KBM-7 (cell line): ENCODE measurements at places on chromosomes 3 and 15.

DNA sequence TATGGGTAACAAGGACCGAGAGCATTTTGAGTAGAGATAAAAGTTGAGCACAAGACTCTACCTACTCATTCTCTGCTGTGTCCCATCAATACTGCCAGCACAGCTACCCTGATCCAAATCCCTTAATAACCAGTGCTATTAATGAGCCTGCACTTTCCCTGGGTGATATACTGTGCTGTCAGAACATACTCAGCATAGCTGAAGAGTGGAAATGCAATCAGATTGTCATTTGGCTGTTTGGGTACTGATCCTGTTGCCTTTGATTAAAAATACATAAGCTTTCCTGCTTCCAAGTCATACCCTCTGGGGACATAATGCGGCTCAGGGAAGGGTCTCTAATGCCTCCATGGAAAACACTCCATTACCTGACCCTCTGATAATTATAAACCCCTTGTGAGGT is 917.5 kb downstream of the SQOR start:
- DNase-seq = no peak

- DNase-seq = no peak
Measured at GRCh38 chr3:21673393-21673792, 77.6 kb downstream of the ZNF385D start.

GRCh38 chr3:113136071-113136470 is 75.3 kb upstream of the BOC start:
- peak; percentile 34 for DNase-seq

DNA sequence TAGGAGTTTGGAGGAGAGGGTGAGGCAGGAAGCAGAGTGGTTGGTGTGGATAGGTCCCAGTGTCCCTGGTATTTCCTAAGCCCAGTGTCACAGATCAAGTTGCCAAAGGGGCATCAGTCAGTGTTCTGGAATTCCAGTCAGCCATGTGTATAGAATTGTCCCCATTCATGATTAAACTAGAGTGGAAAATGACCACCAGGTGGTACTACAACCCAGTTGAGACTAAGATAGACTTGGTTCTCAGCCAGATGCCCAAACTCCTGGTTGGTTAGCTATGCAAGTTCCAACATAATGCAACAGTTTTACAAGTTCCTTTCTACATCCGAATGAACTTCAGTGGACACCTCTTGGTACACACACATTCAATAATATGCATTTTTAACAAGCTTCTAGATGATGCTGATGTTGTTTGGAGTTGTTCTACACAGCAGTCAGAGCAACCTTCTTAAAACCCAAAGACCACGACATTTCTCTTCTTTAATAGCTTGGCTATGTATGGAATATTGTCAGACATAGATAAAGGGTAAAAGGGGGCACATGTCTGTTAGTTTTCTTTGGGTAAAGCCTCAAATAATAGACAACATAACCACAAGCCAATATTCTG is 8.4 kb upstream of the ATR start:
- peak; percentile 76 for DNase-seq

GRCh38 chr15:77634266-77634962 is 1.7 kb upstream of the LINGO1 start:
- DNase-seq = peak; percentile 87

GRCh38 chr15:70435872-70436271 is 327.5 kb downstream of the UACA start:
- DNase-seq = no peak

DNA sequence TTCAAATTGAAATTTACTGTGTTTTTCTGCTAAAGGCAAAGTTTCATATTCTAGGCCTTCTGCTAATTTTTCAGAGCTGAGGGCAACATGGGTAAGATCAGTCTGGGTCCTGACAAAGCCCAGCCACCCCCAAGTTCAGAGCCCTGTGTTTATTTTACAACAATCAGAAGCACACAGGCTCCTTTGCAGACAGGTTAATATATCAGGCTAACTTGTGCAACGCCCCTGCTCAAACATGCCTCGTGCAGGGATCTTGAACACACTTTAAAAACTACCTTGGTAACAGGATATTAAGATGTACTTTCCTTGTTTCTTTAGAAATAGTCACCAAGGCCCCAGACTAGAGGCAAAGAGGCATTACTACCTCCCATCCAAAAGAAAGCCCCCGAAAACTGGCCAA is 64.0 kb downstream of the POLR2M start:
- DNase-seq = no peak

DNA sequence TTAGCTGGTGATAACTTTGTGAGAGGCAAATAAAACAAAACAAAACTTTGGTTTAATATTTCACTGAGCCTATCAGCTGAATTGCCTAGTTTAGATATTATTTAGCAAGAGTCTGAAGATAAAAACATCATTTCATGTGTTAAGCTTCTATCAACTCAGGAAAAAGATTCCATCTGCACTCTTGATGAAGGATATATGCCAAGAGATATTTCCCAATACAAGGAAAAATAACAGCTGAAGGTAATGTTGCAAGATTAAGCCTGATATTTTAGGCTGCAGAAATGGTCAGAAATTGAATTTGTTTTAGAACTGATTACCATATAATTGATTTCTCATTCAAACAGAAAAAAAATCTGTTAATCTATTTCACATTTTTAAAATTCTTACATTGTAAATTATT is 77.2 kb upstream of the SLITRK3 start:
- DNase-seq = no peak

DNA sequence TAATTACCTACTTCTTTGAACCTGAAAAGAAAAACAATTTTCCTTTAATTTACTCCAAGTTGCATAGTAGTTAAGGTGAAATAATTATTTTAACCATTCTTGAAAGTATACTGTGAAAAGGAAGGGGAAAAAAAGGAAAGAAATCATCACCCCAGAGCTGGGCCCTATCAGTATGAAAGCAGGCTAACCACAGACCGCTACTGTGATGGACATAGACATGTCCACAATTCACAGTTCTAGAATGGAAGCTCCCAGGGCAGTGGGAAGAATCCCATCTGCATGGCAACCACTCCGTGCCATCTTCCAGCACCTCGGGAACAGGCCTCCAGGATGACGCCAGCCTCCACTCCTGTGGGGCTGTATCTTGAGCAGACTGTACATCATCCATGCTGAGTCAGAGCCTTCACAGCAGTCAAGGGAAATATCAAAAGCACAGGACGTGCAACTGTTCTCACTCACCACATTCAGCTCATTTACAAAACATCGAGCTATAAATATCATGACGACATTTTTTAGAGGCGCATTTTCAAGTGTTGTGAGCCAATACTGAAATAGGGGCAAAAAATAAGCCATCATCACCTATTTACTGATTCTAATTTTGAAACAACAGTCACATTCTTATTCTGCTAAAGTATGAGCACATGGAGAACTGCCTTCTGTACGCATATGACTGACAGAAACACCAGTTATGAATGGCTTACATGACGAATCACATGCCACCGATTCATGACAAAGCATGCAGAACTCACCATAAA is 119.7 kb downstream of the SNRK start:
- no peak for DNase-seq

- no peak for DNase-seq
Measured at GRCh38 chr3:54578417-54578816, 349.4 kb downstream of the LRTM1 start.

GRCh38 chr3:15298504-15298903 is 33.9 kb downstream of the SH3BP5 start:
- DNase-seq = no peak

DNA sequence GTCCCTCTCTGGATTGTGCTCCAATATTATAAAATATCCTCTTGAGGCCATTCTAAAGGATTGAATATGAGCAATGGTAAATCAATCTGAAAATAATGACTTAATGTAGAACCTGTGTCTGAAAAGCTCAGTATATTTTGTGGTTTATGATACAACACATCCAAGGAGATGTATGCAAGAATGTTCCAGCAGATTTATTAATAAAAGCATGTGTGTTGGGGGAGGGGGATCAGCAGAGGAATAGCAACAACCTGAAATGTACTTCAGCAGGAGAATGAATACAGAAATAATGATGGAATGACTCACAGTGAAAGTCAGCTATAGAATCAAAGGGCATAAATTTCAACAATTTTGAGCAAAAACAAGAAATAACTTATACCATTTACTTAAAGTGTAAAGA is 56.7 kb upstream of the NUDT16 start:
- no peak for DNase-seq

GRCh38 chr3:78267235-78267634 is 1227.3 kb downstream of the ROBO2 start:
- no peak for DNase-seq

DNA sequence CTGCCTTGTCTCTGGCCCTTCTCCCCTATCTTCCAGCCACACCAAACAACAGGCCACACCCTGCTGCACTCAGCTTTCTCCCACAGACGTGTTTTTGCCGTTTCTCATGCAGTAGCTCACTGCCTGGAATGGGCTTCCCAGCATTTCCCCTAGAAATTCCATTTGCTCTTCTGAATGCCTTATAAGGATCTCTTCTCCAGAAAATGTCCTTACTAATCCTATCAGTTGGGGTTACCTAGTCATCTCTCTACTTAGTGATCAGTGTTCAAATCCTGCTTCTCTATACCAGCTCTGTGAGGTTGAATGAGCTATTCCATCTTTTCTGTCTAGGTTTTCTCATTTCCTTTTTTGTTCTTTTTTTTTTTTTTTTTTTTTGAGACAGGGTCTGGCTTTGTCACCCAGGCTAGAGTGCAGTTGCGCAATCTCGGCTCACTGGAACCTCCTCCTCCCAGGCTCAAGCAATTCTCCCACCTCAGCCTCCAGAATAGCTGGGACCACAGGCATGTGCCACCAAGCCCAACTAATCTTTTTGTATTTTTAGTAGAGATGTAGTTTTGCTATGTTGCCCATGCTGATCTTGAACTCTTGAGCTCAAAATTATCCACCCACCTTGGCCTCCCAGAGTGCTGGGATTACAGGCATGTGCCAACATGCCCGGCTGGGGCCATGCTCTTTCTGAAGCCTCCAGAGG is 98.2 kb upstream of the CHD2 start:
- peak; percentile 89 for DNase-seq

DNA sequence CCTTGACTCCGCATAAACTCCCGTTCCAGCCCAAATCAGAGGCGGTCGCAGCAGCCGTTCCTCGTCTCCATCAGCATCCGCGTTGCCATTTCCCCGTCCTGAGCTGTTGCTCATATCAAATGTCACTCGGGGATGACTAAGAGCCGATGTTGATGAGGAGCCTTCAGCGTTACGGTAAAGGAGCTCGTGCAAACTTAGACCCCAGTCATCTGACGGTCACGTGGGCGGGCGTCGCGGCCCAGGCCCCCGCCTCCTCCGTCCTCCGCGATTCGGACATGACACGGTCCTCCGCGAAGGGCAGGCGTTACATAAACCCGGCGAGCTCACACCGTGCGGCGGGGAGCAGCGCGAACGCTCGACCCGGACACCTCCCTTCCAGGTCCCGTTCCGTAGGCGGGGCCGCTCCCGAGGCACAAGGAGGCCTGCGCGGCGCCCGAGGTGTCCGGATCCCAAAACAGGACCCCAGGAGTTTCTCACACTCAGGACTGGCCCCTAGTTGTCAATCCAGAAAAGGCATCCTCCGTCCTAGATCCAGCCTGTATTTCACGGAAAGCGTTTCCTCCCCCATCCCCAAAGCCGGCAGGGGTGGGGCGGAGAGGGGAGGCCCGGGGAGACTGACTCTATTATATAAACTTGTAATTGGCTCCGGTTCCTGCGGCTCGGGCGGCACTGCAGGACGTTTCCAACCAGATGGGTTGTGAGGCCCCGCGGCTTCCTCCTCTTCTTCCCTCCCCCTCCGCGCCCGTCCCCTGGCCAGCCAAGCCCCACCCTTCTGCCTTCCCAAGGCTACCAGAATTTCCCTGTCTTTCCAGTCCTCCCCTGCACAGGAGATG is 100.0 kb upstream of the IGF1R start:
- DNase-seq = peak; percentile 5

DNA sequence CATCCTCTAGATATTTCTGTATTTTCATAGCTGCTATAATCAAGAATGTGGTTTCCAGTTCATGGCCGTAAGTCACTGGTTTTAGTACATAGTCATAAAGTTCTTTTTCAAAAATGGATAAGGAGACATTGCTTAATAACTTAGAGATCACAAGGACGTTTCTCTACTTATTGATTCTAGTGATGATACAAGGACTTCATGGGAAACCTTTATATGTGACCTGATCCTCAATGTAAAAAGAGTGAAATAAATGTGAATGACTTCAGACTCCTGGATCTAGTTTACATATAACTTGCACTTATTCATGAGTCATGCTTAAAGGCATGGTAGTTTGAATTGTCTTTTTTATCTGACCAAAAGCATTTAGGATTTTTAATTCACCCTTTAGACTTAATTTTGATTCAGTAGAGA is 35.2 kb downstream of the TSC22D2 start:
- no peak for DNase-seq

DNA sequence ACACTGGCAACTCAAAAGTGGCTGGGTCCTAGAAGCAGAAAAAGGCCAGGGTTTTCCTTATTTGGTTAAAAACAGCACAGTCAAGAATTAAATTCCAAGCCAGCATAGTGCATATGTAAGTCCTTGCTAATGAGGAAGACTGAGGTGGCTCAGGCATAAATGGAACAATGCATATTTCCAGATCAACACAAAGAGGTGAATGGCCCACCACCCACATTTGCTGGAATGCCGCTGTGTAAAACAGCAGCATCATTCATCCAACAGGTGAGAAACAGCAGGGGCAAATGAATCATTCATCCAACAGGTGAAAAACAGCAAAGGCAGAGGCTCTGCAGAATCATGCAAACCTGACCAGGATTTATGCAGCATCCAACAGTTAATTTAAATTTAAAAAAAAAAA is 32.9 kb downstream of the GPR176 start:
- no peak for DNase-seq

GRCh38 chr3:4817128-4817527 is 162.1 kb upstream of the BHLHE40 start:
- no peak for DNase-seq

DNA sequence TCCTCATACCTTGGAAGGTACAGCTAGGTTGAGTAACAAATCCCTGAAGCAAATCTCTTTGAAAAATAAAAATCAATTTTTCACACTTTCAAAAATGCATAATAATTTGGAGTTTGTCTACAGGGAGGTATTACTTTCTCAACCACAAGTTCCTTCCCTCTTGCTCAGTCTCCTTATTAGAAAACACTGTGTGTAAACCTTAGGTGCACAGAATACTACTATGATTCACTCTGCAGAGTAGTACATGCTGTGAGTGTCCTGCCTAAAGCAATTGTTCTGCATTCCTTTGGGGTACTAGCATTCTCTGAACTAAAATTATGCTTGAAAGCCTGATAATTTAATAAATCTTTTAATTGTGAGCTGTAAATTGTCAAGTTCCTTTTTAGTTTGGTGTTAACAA is 115.9 kb upstream of the EPHA3 start:
- DNase-seq = no peak

- DNase-seq = no peak
Measured at GRCh38 chr3:158935846-158936245, 134.0 kb downstream of the MFSD1 start.

- DNase-seq = no peak
Measured at GRCh38 chr3:152849996-152850578, 15.2 kb downstream of the P2RY1 start.

- no peak for DNase-seq
Measured at GRCh38 chr15:63364399-63365272, 17.0 kb downstream of the CA12 start.

DNA sequence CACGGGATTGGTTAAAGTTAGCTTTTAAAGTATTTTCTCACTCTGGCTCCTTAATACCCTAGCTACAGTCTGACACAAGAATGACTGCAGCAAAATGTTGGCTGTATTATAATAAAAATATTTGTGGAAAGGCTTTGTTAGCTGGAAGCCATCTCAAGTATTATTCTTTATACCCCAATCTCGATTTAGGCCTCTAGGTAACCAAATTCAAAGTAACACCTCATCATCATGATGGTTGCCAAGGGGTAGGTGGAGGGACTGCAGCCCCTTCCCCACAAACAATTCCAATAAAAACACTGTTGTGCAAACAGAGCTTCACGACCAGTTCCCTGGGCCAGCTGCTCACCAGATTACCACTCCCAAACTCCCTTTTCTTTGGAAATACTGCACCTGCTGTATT is 759 bp upstream of the GMPS start:
- DNase-seq = no peak
